ENCODE measurements at places on chromosomes 3 and 15.

- DNase-seq = no peak
Observed at GRCh38 chr3:53845103-53845880, 927 bp downstream of the CHDH start.

DNA sequence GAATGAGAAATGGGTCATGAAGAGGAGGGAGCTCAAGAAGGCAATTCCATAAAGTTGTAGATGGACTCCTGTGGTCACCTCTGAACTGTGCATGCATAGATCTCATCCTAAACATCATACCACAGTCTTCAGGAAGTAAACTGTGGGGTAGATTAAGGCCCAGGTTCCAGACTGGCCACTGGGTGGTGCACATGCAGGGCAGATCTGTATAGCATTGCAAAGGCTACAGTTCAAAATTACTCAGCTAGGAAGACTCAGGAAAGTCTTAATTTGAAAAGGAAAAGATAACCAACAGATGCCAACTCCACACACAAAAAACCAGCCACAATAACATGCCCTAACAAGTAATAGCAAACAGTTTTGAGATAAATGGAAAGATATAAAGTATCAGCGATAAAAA is 20.3 kb downstream of the KY start:
- no peak for DNase-seq

DNA sequence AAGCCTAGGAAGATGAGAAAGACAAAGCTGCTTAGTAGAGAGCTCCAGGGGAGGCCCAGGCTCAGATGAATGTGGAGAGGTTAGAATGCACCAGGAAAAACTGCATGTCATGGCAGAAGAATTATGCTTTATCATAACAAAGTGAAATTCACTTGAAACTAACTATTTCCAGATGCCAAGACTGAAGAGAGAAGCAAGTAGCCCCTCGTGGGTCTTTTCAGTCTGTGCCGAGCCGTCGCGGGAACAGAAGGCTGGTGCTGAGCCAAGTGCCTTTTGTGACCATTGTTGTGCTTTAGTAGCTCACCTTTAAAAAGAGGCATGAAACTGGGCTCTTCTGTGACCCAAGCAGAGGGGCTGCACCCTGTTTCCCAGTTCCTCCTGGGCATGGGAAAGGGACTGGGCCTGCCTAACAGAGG is 73.2 kb downstream of the CHDH start:
- no peak for DNase-seq

DNA sequence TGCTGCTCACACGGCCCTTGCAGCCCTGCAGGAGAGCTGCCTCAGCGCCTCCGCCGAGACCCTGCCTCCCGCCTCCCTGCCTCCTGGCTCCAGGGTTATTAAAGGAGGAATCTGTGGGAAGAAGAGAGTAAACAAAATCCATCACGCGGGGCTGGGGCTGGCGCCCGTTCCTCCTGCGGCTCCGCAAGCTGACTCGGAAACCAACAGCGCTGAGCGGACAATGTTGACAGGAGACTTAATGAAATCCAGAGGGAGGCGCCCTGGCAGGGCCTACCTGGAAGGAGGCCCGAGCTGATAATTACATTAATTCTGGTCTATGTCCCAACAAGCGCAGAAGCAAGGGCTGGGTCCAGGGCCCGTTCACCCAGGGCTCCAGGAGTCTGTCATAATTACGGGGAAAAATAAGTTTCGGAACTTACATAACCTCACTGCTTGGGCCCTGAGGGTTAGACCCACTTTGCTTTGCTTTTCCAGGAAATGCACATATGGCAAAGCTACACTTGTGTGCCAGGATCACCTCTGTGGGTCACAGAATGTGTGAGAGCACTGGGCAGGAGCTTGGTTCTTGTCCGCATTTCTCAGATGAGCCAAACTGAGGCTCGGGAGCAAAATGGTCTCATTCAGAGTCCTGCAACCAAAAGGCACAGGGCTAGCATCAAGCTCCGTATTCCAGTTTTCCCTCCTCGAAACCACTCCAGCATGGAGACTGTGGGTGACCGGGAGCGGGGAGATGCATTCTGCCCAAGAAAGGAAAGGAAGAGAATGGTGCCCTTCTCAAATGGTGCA is 43.8 kb upstream of the SLC6A6 start:
- no peak for DNase-seq

DNA sequence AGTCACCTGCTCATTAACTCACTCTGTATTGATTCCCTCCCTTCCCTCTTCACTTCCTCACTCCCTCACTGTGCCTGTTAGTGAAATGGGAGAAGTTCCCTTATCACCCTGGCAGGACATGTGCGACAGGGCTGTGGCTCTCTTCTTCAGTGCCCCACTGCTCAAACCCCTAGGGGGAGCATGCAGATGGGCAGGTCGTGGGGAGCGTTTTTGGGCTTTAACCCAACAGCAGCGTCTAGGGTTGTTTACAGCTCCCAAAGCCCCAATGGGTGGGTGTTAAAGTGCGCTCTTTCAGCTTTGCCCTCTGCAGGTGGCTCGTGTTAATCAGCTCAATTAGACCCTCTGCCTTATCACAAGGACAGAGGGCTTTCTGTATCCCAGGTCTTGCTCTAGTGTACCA is 447.8 kb upstream of the PROK2 start:
- DNase-seq = no peak

GRCh38 chr3:120683213-120683612 is 1.2 kb upstream of the HGD start:
- no peak for DNase-seq

GRCh38 chr15:66849746-66850077 is 147.7 kb downstream of the SMAD6 start:
- DNase-seq = no peak

DNA sequence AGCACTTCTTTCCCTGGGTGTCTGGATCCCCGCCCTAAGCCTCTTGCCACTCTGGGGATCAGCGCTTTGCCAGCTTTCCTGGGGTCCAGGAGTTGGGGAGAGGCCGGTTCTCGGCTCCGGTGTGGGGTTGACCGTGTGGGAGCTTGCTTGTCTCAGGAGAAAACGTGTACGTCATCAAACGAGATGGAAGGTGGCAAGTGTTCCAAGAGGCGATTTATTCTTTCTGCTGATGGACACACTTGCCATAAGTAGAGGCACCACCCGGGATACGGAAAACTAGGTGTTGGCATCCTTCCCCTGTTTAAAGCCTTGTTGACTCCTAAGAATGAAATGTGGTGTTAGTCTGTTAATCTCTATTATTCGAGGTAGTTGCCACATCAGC is 295 bp downstream of the ZWILCH start:
- no peak for DNase-seq

DNA sequence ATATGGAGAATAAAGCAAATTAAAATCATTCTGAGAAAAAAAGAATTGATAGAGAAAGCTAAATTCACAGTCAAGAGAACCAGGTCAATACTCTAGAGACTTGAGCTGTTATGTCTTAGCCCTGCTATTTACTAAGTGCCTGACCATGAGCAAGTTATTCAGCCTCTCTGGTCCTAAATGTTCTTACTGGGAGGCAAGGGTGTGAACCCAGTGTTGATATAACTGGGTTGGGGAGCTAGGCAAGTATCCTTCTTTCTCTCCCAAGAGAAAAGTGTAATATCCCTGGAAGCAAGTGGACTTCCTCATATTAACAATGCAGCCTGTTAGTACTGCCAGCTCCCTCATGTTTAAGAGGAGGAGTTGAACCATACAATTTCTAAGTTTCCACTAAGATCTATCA is 488.9 kb upstream of the RASGRP1 start:
- no peak for DNase-seq

GRCh38 chr3:171791692-171792076 is 18.6 kb downstream of the PLD1 start:
- DNase-seq = no peak

GRCh38 chr3:119817071-119817470 is 35.2 kb downstream of the NR1I2 start:
- no peak for DNase-seq

DNA sequence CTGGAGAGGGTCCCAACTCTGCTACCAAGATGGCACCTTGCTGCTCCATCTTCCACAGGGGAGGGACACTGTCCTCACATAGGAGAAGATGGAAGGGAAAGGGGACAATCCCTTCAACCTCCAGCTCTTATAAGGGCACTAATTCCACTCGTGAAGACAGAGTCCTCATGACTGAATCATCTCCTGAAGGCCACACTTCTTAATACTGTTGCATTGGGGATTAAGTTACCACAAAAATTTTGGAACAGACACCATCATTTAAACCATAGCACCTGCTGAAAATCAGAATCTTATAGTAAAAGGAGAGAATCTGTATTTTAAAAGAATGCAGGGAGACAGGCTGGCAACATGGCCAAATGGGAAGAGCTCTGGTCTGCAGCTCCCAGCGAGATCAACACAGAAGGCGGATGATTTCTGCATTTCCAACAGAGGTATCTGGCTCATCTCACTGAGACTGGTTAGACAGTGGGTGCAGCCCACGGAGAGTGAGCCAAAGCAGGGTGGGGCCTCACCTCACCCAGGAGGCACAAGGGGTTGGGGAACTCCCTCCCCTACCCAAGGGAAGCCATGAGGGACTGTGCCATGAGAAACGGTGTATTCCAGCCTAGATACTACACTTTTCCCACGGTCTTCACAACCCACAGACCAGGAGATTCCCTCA is 69.4 kb upstream of the LIPC start:
- no peak for DNase-seq

Data from stimulated activated CD4-positive, alpha-beta T cell treated with anti-CD3 and anti-CD28 coated beads, Interleukin-1b, Interleukin-23, amount 100 ng/mL, for 4 hours (primary cell).